ENCODE measurements at places on chromosomes 11 and 22.

DNA sequence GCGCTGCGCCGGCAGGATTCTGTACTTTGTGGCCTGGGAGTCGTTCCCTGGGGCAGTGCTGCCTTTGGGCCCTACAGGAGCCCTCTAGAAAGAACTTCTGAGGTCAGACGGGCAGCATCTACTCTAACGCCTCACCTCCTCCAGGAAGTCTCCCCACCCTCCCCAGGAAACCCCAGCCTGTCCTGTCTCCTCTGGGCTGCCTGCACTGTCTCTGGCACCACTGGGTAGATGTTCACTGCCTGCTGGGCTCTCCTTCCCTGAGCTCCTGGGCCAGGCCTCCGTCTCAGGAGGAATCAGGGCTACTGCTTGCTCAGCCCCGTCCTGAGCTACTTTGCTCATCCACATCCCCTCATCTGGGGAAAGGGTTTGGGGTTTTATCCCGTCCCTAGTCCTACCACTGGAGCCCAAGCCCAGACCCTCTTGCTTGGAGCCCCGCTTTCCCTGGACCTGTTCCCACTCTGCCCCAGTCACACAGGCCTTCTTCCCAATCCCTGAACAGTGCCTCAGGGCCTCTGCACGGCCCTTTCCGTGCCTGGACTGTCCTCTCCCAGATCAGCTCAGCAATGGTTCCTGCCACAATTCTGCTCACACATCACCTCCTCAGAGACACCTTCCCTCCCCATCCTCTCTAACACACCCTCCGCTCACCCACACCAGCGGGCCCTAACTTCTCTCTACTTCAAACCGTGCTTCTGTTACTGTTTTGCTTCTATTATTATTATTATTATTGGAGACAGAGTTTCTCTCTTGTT is 11.3 kb upstream of the TREH start:
- no peak for DNase-seq

- no peak for DNase-seq
Observed at GRCh38 chr11:1368966-1369365, 20.8 kb upstream of the BRSK2 start.

- no peak for DNase-seq
Observed at GRCh38 chr11:77196961-77197360, 68.9 kb downstream of the MYO7A start.

DNA sequence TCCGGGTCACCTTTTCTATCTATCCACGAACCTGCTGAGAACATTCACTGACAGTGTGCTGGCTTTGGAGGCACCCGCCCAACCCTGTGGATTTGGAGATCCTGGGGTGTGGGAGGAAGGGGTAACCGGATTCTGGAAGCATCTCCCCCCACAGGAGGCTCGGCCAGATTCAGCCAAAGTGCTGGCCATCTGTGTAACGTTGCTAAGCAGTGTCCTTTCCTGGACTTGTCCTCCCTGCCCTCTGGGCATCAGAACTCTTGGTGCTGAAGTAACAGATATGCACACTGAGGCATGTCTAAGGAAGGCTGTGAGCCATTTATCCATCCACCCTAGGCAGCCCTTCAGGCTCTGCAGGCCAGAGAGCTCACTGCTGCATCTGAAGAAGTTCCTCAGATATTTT is 85.7 kb downstream of the SNX19 start:
- DNase-seq: no peak

Data from NCI-H446 treated with DMSO at 0.1 percent for 48 hours (cell line).